ENCODE measurements at places on chromosomes 2 and 18.

GRCh38 chr2:226410247-226410835 lies 389.3 kb downstream of the IRS1 start:
- DNase-seq, result no peak

DNA sequence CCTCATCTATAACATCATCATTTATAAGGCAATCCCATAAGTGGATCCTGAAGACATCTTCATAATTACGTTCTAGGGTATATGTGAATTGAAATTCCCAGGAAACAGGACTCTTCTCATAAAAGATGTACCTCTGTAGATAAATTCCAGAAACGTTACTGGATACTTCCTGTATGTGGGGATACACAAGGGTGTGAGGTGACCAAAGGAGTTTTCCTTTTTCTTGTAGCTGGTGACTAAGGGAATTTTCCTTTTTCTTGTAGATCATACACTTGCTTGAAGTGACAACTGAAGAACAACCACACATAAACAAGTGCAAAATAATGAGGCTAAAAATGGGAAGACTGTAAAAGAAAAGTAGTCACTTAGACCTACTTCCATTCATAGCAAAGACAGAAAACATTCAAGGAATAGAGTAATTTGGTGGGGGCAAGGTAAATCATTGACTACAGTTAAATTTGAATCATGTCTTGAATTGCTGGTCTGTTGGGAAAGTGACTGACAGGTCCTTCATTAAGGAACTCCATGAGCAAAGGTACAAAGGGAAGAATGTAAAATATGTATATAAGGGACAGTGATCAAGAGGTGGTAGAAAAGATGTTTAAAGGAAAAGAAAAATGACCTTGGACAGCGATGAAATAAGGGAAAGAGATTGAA lies 53.2 kb upstream of the UBE2E3 start:
- no peak for DNase-seq

GRCh38 chr2:7886666-7887065 lies 795.2 kb upstream of the ID2 start:
- no peak for DNase-seq

- DNase-seq, result no peak
Observed at GRCh38 chr2:214730800-214731407, 78.6 kb downstream of the BARD1 start.

- no peak for DNase-seq
Observed at GRCh38 chr18:295756-296490, 28.1 kb upstream of the THOC1 start.

GRCh38 chr2:217667512-217667911 lies 335.3 kb downstream of the TNS1 start:
- DNase-seq, result no peak

- DNase-seq, result no peak
Observed at GRCh38 chr2:125870264-125870663, 785.7 kb upstream of the GYPC start.

GRCh38 chr2:105144941-105145300 lies 96.6 kb upstream of the GPR45 start:
- no peak for DNase-seq
